ENCODE measurements at places on chromosomes 11 and 22. TPM values are rescaled to one million over a fixed set of nuclear protein-coding genes. Genes with fewer than 3 reads are reported as not detected.

C11orf97 gene
- total RNA-seq, result not detected

TSGA10IP gene
- not detected for total RNA-seq

TRPM5 gene
- total RNA-seq, result not detected

C1QTNF5 gene
- 11.6 TPM for total RNA-seq

ELMOD1 gene
- 8.1 TPM for total RNA-seq

CNIH2 gene
- total RNA-seq, result not detected

INS gene
- total RNA-seq, result not detected

SIRT3 gene
- total RNA-seq, result 8.7 TPM
